Upper lobe of left lung (tissue), 6 donors: ENCODE measurements at places on chromosomes 4 and X. TPM values are rescaled to one million over a fixed set of nuclear protein-coding genes. Genes with fewer than 3 reads are reported as not detected.

Gene SPANXD
- total RNA-seq, result not detected

Gene ZNF280C
- total RNA-seq, result 3.7 TPM

Gene CDKL2
- 15.8 TPM for total RNA-seq

Gene PRR27
- total RNA-seq, result not detected

Gene SLC2A9
- total RNA-seq, result 7.5 TPM

- no peak for DNase-seq
- no peaks in the 10 kb centered on the region for H3K4me1 ChIP-seq
- no peak overlapping the region for H3K4me3 ChIP-seq
- no peaks in the 10 kb centered on the region for H3K36me3 ChIP-seq
- no peak overlapping the region for H3K27ac ChIP-seq
Observed at GRCh38 chrX:118679290-118679689, 48.1 kb upstream of the IL13RA1 start.

Gene GCNA
- 7.3 TPM for total RNA-seq

DNA sequence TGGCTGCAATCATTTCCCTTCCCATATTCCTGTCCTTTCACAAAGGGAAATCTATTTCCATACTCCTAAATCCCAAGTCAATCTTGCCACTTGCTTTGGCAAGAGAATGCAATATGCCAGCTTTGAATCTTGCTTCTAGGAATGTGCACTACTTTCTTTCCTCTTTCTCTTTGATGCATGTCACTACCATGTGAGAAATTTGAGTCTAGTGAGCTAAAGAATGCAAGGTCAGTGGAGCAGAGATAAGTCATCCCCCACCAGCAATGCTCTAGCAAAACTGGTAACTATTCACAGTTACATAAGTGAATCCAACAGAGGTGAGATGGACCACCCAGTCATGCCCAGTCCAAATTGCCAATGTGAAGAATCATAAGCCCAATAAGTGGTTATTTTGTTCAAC, 910.4 kb downstream of the RAB28 start:
- H3K36me3 ChIP-seq, result no peaks in the 10 kb centered on the region
- no peaks in the 10 kb centered on the region for H3K4me1 ChIP-seq

DNA sequence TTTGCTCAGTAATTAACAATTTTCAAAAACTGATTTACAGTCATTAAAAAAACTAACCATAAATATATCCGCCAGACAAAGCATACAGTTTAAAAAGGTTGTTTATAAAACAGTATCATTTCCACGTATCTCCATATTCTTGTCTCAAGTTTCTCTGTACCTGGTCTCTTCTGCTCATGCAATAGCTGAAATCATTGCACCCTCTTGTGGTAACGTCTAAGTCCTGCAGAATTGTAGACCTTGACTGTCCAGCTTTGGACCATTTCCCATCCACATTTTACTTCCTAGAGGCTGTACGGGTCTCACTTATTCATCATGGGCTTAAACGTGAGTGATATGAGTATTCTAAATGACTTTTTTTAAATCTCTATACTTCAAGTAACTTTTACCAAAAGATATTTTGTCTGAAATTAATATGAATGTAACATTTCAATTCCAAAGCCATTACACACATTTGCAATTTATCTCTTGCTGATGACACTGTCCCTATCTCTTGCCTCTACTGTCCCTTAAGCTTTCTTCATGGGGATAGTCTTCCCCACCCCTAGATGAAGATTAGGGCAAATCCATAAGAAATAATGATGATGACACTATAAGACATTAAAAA, 118.5 kb downstream of the BTC start:
- no peak overlapping the region for H3K4me3 ChIP-seq
- H3K27ac ChIP-seq, result no peak overlapping the region
- DNase-seq, result no peak
- H3K4me1 ChIP-seq, result peaks cover 6% of the 10 kb centered on the region
- no peaks in the 10 kb centered on the region for H3K36me3 ChIP-seq

Gene DDX60
- 15.7 TPM for total RNA-seq

- H3K4me1 ChIP-seq, result no peaks in the 10 kb centered on the region
- H3K4me3 ChIP-seq, result no peak overlapping the region
- H3K27me3 ChIP-seq, result no peaks in the 10 kb centered on the region
- H3K36me3 ChIP-seq, result no peaks in the 10 kb centered on the region
Observed at GRCh38 chr4:8675383-8675782, 82.8 kb downstream of the CPZ start.

Gene MAB21L2
- not detected for total RNA-seq

DNA sequence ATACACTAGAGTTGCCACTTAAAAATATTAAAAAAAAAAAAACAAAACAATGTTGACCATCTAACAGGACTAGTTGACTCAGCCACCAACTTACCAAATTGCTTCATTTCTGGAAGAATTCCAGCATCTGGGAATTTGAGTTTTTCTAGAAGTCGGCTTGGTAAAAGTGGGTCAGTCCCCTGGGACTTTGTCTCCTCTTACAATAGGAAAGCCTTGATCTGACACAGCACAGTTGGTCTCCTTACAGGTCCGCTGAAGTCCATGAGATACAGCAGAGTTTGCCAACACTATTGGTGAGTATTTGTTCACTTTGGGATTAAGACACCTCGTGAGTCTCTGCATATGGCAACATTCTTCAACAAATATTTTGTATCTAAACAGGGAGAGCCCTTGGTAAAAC, 18.2 kb upstream of the DDIT4L start:
- no peak overlapping the region for H3K27ac ChIP-seq
- no peaks in the 10 kb centered on the region for H3K36me3 ChIP-seq
- no peak overlapping the region for H3K4me3 ChIP-seq
- H3K4me1 ChIP-seq, result no peaks in the 10 kb centered on the region
- DNase-seq, result no peak

DNA sequence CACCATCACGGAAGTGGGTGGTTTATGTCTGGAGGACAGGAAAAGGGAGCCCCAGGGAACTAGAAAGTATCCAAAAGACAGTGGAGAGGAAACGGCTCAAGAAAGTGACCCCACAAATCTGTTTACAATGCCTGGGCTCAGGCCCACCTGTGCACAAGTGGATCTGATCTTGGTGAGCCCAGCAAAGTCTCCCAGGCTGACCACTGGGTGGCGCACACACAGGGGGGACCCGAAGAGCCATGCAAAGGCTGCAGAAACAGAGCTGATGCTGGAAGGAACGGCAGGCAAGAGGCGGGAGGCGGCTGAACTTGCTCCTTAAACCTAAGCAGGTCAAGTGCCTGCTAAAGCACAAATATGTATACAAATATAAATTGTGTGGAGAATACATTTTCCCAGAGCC, 9.6 kb downstream of the HAUS7 start:
- no peaks in the 10 kb centered on the region for H3K4me1 ChIP-seq
- DNase-seq, result no peak
- H3K27ac ChIP-seq, result no peak overlapping the region
- no peak overlapping the region for H3K4me3 ChIP-seq
- H3K27me3 ChIP-seq, result peaks cover 6% of the 10 kb centered on the region

GRCh38 chr4:8286719-8287342, 17.3 kb downstream of the HTRA3 start:
- no peaks in the 10 kb centered on the region for H3K27me3 ChIP-seq
- H3K4me3 ChIP-seq, result no peak overlapping the region
- no peaks in the 10 kb centered on the region for H3K4me1 ChIP-seq
- DNase-seq, result no peak

Gene GPRIN3
- 15.4 TPM for total RNA-seq

- no peak overlapping the region for H3K27ac ChIP-seq
- H3K4me1 ChIP-seq, result no peaks in the 10 kb centered on the region
- H3K4me3 ChIP-seq, result no peak overlapping the region
- no peaks in the 10 kb centered on the region for H3K27me3 ChIP-seq
- no peak for DNase-seq
Observed at GRCh38 chrX:144918936-144919335, 328.4 kb upstream of the SPANXN1 start.

DNA sequence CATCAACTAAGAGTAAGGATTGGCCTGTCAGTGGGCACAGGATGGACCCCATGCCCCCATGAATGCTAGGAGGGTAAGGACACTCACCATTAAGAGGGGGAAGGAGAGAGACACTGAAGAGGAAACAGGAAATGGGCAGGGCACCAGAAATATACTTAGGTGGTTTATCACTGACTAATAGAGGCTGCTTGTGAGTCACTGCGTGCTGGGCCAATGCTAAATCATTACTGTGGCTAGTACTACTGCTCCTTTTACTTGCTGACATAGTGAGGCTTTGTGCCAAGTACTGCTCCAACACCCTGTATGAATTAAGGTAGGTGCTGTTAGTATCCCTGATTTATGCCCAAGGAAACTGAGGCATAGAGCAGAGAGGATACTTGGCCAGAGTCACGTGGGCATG, 130.4 kb upstream of the FRMPD4 start:
- DNase-seq, result no peak
- H3K4me3 ChIP-seq, result no peak overlapping the region
- no peak overlapping the region for H3K27ac ChIP-seq
- H3K27me3 ChIP-seq, result no peaks in the 10 kb centered on the region

DNA sequence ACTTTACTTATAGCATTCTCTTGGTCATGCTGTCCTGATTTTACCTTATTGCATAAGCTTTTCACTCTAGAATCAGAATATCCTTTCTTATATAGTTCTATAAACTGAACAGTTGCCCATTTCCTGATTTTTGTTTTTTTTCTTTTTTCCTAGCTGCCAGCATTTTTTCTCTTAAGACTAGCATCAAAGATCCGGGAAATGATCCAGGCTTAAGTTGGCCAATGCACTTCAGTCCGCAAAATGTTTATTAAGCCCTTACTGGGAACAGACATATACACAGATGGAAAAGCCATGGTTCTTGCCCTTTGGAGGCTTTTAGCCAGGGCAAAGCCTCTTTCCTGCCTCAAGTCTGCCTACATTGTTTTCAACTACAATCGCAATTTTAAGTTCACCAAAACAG, 10.1 kb upstream of the BMP2K start:
- DNase-seq, result no peak
- no peak overlapping the region for H3K27ac ChIP-seq
- H3K4me1 ChIP-seq, result peaks cover 6% of the 10 kb centered on the region
- no peak overlapping the region for H3K4me3 ChIP-seq
- no peaks in the 10 kb centered on the region for H3K27me3 ChIP-seq
- no peaks in the 10 kb centered on the region for H3K36me3 ChIP-seq

Gene TMPRSS11D
- total RNA-seq, result 1.6 TPM

Gene CT45A1
- total RNA-seq, result not detected

DNA sequence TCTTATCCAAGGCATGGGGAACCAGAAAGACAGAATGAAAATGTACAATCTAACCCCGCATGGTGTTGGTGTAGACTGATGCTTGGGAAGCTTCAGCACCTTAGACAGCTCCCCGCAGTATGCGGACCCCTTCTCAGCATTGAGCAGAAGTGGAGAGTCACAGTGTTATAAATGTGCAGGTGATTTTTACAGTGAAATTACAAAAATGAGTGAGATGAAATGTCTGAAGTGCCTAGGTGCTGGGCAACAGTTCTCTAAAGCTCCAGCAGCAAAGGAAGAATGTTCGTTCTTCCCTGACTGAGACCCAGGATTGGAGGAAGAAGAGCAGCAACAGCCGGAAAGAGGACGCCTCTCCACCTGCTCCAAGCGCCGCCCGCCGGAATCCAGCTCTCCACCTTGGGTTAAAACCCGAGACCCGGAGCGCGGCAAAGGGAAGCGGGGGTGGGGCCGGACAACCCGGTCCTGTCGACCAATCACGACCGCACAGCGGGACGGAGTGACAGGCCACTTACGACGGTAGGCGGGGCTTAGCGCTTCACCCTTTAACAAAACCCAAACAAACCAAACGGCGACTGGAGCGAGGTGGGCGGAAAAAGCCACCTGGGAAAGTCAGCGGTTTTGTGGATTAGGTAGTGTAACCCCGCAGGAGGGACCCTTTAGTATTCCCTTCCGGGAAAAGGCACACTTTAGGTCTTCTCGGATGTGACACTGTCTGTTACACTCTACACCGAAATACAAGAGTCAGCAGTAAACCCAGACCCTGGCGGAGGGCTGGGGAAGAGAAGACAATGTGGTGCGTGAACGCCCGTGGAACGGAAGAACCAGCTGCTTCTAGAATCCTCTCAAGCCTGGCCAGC, at the start of gene GLRA3:
Gene GLRA3 (minus strand): TSS at position 403 of the 857 bp plus-strand sequence. CDS start 436 bp downstream, outside the sequence.
- no peaks in the 10 kb centered on the region for H3K36me3 ChIP-seq
- H3K27ac ChIP-seq, result no peak within 1 kb of the TSS
- H3K4me3 ChIP-seq, result peak within 1 kb of the TSS; percentile 39
- no peaks in the 10 kb centered on the region for H3K27me3 ChIP-seq
- H3K4me1 ChIP-seq, result peaks cover 6% of the 10 kb centered on the region

DNA sequence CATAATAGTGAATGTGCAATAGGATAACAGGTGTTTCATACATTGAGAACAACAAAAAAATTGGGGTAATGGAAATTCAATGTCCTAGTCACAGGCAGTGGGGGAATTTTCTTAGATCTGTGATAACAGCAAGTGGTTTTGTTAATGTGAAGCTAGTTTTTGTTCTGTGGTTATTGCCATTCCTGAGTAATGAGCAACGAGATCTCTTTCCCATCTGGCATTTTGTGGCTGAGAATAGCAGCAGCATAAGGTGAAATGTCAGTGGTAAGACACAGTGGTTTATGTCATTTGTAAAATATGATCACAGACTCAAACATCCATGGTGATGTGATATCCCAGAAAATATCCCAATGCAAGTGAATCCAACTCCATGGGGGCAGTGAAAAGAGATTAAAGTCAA, 497.5 kb downstream of the KCNIP4 start:
- no peak for DNase-seq
- H3K27me3 ChIP-seq, result no peaks in the 10 kb centered on the region
- H3K4me1 ChIP-seq, result no peaks in the 10 kb centered on the region

DNA sequence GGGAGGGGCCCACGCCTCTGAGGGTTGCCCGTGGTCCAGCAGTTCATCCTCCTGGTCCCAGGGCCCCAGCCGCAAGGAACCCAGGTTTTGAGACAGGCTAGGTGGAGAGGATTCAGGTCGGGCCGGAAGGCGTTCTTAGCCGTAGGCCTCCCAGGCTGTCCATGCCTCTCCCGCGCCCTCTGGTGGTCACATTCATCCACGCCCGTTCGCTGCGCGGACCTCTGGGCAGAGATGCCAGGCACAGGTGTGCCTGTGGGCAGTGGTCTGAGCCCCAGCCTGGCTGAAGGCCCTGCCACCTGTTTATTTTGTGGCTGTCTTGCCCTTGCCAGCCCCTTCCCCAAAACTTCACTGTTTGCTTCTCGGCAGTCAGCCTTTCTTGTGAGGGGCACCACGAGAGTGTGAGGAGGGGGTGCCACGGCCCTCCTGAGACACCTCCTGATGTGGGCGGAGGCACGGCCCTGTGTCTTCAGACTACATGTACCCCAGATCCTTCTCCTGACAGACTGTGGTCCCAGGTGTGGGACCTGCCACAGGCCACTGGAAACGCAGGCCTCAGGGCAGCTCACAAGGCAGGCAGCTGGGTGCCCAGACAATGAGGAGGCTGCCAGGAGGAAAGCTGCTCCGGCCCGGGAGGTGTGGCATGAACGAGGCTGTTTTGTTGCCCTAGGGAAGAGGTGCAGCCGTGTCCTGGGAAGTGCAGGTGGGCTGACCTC, 5.0 kb downstream of the UVSSA start:
- H3K4me1 ChIP-seq, result peaks cover 23% of the 10 kb centered on the region
- no peaks in the 10 kb centered on the region for H3K27me3 ChIP-seq
- peaks cover 34% of the 10 kb centered on the region for H3K36me3 ChIP-seq
- no peak overlapping the region for H3K4me3 ChIP-seq
- H3K27ac ChIP-seq, result no peak overlapping the region
